ENCODE measurements at places on chromosomes 13 and 19. TPM values are rescaled to one million over a fixed set of nuclear protein-coding genes. Genes with fewer than 3 reads are reported as not detected.

LGALS14 gene
- not detected for total RNA-seq

KLK6 gene
- 1.1 TPM for total RNA-seq

PGLYRP2 gene
- not detected for total RNA-seq

RASGRP4 gene
- total RNA-seq, result not detected

ELAVL1 gene
- 70.8 TPM for total RNA-seq

DHRS12 gene
- total RNA-seq, result 3.9 TPM

ADGRE1 gene
- total RNA-seq, result 5.4 TPM

CDC16 gene
- 40.1 TPM for total RNA-seq

PRODH2 gene
- 0.38 TPM for total RNA-seq

KLK10 gene
- total RNA-seq, result 0.49 TPM

CCDC159 gene
- total RNA-seq, result 4.6 TPM

PPFIA3 gene
- total RNA-seq, result 8.6 TPM

PSG2 gene
- total RNA-seq, result not detected

DIS3 gene
- 22.2 TPM for total RNA-seq

IFNL1 gene
- total RNA-seq, result 0.30 TPM

F7 gene
- 0.09 TPM for total RNA-seq

SYDE1 gene
- total RNA-seq, result 16.0 TPM

POU2F2 gene
- 0.22 TPM for total RNA-seq

ZNF90 gene
- not detected for total RNA-seq
